ENCODE measurements at places on chromosomes 11 and 22. TPM values are rescaled to one million over a fixed set of nuclear protein-coding genes. Genes with fewer than 3 reads are reported as not detected.

The PHETA2 gene
- total RNA-seq = 6.3 TPM

The PNPLA5 gene
- not detected for total RNA-seq

The ANO5 gene
- total RNA-seq = not detected

The SLC22A25 gene
- not detected for total RNA-seq

The THY1 gene
- 26.0 TPM for total RNA-seq

All from hair follicular keratinocyte (primary cell).